ENCODE measurements at places on chromosomes 12 and 14.

DNA sequence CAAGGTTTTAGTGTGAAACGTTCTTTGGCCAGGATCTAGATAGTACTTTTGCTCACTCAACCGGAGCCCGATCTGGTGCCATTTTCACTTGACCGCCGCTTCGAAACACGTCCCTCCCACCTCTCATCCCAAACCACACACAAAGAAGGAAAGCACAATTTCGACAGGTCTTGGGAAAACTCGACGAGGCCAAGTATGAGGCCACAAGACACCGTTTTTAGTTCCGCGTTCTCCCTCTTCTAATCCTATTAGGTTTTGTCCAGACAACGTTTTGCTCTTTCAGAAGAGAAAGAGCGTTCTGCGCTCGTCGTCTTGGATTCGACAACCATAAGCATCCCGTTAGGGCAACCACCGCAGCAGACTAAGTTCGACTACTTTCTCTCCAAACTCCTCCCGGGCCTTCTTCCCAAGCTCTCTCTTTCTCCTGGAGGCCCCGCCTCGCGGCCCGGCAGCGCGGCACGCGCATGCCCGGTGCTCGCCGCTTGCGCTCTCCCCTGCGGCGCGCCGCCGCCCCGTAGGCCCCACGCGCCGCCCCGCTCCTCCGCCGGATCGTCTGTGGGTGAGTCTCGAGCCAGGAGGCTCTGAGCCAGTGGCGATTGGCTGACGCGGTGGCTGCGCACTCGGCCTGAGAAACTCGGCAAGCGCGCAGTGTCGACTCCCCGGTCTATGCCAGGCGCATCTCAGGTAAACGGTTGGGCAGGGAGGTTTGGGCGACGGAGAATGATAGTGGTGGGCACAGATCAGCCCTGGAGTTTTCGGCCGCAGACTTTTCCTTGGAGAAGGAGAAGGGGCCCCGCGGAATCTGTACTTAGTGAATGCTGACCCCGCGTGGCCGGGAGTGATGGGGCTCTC, at the start of gene MIPOL1:
MIPOL1 (plus strand) TSS at position 517 of the 852 bp plus-strand sequence. CDS start 49,952 bp downstream, outside the sequence.
- peak; percentile 66 for DNase-seq

- no peak for DNase-seq
Measured at GRCh38 chr14:74950795-74951442, 4.5 kb downstream of the PGF start.

DNA sequence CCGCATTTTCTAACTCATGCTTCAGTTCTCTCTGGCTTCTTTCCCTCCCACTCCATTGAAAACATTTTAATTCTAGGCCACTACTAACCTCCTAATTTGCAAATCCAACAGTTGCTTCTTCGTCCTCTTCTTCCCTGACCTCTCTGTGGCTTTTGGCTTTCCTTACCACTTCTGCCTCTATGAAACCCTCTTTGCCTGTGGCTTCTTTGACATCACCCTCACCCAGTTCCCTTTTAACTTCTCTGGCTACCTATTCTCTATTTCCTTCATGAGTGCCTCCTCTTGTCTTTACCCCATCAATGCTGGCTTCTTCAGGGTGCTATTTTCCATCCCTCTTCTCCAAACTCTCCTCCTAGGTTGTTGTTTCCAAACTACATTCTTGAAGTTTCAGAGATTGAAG, 4.4 kb upstream of the HCFC2 start:
- no peak for DNase-seq

DNA sequence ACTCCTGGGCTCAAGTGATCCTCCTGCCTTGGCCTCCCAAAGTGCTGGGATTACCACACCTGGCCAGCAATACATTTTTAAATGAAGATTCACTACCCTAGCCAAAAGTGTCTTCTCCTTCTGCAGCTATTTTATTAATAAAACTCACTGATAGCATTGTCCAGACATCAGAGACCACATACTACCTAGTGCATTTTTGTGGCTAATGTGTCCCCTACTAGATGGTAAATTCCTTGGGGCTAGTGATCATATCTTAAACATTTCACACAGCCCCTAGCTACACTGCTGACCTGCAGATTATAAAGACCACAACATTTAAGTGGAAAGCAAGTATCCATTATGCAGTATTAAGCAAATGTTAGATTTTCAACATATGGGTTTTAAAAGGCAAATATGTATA, 17.0 kb downstream of the DTD2 start:
- no peak for DNase-seq

DNA sequence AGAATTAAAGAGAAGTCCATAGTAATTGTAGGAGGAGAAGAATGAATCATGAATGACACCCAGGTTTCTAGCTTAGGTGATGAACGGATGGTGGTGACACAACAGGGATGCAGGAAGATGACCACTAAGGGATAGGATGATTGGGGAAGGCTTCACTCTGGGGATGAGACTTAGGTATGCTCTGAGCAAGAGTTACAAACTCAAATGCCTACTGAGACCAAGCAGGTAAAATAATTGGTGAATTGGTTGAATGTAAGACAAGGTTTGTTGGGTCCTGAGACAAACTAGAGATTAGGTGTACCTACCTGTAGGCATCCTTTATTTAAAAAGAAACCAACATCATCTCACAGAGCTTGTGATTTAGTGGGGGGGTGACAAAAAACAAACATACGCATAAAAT, 116.3 kb downstream of the CFAP54 start:
- DNase-seq, result no peak

DNA sequence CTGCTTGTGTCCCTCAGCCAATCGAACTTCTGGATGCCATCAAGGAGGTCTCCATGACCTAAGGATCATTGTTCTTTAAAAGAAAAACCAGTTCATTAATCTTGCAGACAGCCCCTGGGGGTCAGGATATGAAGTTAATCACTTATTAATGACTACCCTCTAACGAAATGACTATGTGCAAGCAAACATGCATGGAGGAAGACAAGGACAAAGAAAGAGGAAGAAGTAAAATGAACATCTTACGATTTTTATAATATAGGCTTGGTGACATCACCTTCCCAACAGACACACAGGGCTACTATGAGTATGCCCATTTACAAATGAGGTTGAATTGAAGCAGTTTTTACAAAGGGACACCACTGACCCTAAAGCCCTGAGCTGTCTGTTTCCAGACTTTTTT, 111.1 kb upstream of the AMIGO2 start:
- DNase-seq, result no peak

- no peak for DNase-seq
Measured at GRCh38 chr14:77268989-77269600, 1.9 kb downstream of the NGB start.

GRCh38 chr12:54479421-54479820, 6.0 kb upstream of the GTSF1 start:
- no peak for DNase-seq

DNA sequence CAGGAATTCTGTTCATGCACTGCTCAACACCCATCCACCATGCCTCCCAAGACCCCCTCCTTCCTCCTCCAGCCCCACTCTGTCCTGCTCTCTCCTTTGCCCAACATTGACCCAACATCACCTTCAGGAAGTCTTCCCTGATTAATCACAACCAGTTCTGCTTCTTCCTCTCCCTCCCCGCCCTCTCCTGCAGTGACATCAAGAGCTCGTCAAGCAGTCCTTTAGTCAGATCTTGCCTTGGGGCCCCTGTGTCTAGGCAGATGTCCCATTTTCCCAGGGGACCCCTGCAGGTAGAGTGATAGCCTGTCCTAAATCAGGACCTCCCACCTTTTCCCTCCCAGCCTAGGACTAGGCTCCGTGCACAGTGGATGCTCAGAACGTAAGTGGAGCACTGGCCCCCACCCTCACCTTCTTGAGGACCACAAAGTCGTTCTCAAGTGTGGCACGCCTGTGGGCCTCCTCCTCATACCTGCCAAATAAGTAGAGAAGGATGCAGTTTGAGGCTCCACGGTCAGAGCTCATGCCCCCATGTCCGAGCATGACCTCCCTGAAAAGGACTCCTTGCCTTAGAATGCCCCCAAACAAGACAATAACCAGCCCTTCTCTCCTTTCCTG, 2.3 kb downstream of the KRT78 start:
- no peak for DNase-seq

- DNase-seq, result no peak
Measured at GRCh38 chr14:74945261-74945851, 10.0 kb downstream of the PGF start.

GRCh38 chr14:47438650-47439140, 236.7 kb downstream of the MDGA2 start:
- no peak for DNase-seq

- DNase-seq, result no peak
Measured at GRCh38 chr12:79402606-79403005, 288.2 kb downstream of the PAWR start.

DNA sequence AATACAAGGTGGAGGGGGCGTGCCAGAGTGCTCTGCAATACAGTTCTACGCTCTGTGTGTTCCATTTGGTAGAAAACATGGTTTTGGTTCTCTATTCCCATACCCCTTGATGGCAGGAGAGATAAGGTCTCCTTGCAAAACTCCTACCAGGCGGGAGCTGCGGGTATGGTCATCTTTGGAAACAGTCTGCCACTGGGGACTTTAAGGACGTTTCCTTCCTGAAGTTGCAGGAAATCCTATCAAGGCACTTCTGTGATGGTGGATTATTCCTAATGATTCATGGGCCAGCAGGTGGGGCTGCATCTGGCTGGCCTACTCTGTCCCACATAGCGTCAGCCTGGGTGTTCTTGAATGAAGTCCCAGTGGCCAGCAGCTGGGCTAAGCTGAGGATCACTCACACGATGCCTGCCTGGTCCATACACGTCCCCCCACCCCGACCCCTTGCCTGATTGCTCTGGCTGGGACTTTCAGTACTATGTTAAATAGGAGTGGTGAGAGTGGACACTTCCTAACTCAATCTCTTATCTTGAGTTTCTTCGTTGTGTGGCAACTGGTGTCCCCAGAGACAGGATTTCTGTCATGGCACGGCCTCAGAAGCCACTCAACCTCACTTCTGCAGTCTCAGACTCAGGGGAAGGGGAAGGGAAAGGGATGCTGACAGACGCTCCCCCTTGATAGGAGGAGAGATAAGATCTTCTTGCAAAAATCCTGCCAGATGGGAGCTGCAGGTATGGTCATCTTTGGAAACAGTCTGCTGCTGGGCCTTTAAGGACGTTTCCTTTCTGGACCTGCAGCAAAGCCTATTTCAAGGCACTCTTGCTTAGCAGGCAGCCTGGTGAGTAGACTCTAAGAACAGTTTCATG, 61.0 kb upstream of the FKBP4 start:
- no peak for DNase-seq

GRCh38 chr12:67926063-67926462, 63.2 kb upstream of the IFNG-AS1 start:
- no peak for DNase-seq

GRCh38 chr14:43803076-43803689, 703.9 kb downstream of the FSCB start:
- DNase-seq, result no peak

DNA sequence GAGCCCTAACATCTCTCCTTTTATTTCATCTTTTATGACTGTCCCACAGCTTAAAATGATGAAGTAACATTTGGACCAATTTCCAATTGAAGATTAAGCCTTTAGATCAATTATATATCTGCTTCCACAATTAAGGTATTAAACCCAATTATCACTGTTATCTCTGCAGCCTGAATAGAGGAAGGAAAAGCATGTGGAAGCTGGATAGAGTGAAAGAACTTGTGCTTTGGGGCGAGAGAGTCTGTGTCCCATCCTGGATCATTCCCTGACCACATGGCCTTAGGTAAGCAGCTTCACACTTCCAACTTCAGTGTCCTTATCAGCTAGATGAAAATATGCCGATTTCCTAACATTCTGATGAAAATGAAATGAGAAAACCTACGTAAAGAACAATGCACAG, 61.4 kb upstream of the TSPAN8 start:
- DNase-seq, result no peak

GRCh38 chr14:71891185-71891584, 41.0 kb upstream of the RGS6 start:
- no peak for DNase-seq

DNA sequence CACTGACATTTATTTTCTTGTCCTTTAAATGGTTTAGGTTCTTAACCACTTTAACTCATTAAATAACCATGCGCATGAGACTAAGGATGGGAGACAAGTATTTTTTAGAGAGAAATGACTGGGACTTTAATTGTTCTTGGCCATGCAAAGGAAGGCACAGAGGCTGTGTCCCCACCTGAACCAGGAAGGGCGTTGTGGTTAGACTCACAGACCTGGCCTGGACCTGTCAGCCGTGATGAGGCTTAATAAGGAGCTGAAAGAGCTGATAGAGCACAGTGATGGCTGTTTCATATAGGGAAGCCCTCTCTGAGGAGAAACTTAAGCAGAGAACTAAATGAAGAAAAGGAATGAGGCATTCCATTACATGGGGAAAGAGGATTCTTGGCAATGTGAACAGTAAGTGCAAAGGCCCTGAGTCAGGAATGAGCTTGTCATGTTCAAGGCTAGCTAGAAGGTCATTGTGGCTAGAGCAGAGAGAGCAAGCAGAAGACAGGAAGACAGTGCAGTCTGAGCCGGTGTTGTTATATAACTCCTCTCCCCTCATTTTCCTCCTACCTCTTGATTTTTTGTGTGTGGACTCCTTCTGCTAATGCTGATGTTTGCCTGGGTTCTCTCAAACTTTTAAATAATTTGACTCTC, 74.4 kb upstream of the ANO4 start:
- no peak for DNase-seq

DNA sequence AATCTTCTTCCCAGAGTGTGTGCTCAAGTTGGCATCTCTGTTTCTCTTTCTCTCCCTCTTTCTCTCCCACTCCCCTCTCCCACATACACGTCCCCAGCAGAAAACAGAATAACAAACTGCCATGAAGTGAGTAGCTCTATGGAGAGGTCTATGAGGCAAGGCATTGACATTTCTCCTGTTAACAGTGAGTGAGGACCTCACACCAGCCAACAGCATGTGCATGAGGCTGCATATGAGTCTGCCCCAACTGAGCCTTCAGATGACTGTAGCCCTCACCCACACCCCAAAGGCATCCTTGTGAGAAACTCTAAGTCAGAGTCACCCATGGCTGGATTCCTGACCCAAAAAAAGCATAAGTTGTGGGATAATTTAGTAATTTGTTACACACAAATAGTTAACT, 50.4 kb downstream of the MAGOHB start:
- no peak for DNase-seq

DNA sequence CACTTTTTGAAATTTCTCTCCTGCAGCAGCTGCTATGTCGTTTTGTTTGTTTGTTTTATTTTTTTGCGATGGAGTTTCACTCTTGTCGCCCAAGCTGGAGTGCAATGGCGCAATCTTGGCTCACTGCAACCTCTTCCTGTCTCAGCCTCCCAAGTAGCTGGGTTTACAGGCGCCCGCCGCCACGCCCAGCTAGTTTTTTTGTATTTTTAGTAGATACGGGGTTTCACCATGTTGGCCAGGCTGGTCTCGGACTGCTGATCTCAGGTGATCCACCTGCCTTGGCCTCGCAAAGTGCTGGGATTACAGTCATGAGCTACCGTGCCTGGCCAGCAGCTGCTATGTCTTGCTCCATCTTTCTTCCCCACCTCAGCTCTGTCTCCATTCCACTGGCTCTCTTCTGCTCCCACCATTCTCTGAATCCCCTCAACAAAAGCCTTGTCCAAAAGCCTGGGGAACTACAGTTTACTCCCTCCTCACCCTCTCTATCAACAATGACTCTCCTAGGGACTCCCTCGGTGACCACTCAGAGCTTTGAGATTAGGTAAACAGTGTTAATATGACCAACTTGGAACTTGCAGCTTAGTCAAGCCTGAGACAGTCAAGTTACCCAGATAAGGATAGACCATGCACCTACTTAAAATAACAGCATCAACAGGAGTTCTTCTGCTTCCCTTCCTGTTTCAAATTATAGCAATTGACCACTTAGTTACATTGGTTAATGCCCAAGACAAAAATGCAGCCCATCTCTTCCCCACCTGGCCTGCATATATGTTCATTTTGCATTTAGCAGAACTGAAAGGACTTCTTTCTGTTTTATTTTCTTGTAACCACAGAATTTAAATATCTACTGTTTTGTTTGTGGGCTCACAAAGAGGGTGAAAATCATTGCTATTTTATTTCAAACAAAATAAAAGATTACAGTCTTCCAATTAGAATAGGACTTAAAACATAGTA, 189.0 kb upstream of the AMIGO2 start:
- DNase-seq, result no peak
